Mucosa of descending colon (tissue), 3 donors: ENCODE measurements at places on chromosomes 4 and X.

DNA sequence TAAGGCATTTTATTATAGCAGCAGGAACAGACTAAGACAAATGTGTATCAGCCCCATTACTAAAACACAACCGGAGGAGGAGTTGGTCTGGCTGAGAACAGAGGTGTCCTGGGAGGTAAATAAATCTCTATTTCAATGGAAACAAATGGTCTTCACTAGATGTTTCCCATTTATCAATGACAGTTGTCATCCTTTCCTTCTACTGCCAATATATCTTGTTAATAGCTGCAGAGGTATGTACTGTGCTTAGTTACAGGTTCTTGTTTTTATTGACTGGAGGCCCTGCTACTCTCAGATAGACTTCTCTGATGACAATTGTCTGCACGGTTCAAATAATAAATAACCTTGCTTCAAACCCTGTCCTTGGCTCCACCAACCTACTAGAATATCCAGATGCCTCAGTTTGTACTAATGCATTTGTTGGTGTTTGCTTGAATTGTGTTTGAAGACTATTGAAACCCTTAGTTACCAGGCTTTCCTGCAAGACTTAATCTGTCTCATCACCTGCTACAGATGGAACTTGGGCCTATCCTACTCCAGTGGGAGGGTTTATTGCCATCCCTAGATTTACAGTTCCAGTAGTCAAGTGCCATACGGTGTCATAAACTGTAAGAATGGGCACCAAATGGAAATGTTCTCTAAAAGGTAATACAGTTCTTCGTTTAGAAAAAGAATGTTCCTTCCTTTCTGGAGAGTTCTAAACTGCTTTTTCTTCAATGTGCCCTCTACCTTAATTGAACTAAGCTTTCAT, 29.8 kb upstream of the HPGDS start:
- no peak for DNase-seq

- no peak for DNase-seq
These were observed 379.4 kb downstream of the GRXCR1 start for GRCh38 chr4:43271946-43272345.

- DNase-seq: peak; percentile 73
These were observed 7.5 kb upstream of the BCOR start for GRCh38 chrX:40104985-40105834.

DNA sequence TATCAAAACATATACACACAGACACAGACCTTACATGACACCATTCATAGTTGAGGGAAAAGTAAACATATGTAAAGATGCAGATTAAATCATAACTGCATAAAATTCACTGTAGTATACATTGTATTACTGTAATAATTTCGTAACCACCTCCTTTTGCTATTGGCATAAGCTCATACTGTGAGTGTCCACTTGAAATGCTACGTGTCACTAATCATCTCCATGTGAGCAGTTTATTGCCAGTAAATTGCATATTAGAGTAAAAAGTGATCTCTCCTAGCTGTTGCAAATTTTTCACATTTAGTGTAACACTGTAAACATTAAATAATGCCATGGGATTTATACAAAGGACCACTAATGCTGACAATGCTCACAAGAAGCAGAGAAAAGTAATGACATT, 256.7 kb upstream of the GNPDA2 start:
- no peak for DNase-seq

DNA sequence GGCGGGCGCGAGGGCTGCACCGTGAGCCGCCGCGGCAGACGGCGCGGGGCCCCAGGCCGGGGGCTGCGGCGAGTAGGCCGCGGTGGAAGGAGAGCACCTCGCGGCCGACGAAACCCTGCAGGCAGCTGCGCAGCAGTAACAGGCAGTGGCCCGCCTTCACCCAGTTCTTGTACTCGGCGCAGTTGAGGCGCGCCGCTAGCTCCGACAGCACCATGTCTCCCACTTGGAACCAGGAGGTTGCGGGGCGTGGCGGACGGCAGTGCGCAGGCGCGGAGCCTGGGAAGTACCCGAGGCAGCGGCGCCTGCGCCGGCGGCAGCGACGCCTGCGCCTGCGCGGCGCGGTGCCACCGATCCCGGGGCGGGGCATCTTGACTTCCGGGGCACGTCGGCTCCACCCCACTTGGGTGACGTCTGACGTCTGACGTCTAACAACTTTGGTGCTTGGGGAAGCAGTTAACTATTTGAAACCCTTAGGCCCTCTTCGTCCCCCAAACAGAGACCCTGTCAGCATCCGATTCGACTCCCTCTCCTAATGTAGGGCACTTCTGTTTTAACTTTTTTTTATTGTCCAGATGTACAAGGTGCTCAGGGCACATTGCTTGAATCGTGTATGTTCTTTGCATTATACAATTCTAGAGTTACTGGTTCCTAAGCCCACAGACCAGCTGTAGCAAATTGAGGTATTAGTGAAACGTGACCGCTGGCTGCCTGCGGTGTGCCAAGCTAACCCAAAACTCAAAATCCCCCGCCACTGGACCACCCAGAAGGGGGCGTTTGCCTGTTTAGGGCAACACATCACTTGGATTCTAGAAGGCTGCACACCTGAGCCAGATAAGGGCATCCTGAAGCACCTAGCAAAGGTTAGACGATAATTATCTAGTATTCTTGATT, at the start of gene CXorf38:
Gene CXorf38 (minus strand): TSS at position 255 of the 891 bp plus-strand sequence. CDS start 41 bp downstream, at position 214.
- peak; percentile 92 for DNase-seq

GRCh38 chrX:94751611-94752010, 1077.6 kb downstream of the FAM133A start:
- DNase-seq: no peak

DNA sequence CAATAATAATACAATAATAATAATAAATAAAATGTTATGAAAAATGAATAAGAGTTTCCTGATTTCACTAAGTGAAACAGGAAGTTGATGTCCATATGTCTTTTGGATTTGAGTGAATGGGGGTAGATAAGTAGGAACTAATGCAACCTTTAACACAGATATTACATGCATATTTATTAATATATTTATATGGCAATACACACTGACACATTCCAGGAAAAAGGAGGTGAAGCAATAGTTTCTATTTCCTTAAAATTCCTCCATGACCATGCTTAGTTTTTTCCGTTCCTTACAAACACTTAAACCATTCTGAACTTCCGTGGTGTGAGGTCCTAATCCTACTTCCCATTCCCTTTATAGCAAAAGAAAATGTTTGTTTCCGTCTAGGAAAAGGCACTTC, 48.3 kb downstream of the ATXN3L start:
- no peak for DNase-seq

- DNase-seq: no peak
These were observed 116.2 kb upstream of the GALNT7 start for GRCh38 chr4:173052439-173052838.
